ENCODE measurements at places on chromosomes 1 and 21.

- no peak for DNase-seq
These were observed 63.2 kb upstream of the DUSP10 start for GRCh38 chr1:221805121-221805520.

- DNase-seq: no peak
These were observed 80.6 kb upstream of the IPO9 start for GRCh38 chr1:201748335-201748734.

DNA sequence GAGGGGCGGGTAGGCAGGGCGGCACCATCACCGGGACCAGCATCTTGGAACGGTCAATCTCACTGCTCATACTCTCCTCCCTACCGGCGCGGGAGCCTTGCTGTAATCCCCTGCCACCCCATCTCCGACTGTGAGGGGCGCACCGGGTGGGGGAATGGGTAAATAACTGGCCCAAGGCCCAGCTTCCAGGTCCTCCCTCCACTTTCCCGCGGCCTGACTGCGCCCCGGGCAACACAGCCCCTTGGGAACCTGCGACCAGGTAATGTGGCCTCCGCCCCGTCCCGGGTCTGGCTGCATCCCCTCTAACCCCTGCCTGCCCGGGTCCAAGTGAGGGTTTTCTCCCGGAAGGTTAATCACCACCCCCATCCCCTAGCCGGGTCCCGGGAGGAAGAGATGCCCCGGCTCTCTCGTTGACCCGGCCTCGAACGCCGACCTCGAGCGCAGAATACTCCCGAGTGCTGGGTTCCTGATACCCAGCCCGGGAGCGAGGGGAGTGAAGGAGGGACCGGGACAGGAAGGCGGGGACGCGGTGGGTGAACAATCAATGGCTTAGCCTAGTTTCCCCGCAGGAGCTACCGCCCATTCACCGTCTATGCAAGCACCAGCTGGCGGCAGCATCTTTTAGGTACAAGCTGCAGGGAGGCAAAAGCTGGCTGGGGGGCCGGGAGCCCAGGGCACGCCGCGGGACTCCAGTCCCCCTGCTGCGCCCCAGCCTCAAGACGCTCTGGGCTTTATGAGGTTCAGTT is 5.9 kb upstream of the LHX9 start:
- no peak for DNase-seq

DNA sequence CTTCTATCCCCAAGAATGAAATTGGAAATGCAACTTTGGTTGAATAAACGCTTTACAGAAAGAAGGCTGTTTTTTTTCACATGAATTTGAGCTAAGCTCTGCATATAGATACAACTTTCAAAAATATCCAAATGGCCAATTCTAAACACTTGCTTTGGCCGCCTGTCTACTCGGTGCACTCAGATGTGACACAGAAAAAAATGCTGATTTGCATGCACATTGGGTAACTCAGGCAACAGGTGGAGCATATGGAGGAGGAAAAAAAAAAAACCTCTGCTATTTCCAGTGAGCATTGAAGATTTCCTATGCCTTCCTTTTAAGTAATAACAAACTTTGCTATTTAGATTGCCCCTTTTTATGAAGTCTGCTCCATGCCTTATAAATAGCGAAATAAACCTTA is 262.5 kb downstream of the GRIK1 start:
- DNase-seq: no peak

DNA sequence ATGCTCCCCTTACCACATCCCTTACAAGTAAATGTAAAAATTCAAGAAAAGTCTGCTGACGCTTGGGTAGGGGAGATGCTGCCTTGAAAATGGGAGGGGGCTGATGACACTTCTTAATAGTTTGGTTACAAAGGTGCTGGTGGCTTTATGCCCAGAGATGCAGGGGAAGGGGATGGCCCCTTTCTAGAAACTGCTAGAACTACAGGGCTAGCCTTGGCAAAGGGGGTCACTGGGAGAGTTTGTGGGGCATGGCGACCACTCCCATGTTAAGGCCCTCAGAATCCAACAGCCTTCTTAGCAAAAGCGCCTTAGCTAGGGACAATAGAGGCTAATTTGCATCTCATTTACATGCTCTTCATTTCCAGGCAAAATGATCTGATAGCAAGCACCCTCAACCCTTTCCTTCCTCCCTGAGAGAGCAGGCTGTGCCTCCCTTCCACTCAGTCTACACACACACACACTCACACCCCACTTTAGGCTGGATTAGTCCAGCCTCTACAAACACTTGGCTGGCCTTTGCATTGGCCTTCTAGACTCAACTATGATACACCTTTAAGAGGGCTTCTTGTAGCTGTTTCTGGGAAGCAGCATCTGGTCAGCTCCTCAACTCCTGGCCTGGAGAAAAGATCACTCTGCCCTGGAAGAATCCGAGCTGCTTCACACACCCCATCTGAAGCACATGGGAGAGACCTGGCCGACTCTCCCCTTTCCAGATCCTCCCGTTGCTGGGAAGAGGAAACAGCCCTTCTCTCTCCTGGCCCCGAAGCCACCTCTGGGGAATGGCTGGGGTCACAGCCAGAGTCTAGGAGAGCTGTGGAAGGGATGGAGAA is 1.7 kb downstream of the SEMA6C start:
- DNase-seq: no peak

GRCh38 chr1:172390301-172390682 is 30.2 kb upstream of the C1orf105 start:
- DNase-seq: no peak

DNA sequence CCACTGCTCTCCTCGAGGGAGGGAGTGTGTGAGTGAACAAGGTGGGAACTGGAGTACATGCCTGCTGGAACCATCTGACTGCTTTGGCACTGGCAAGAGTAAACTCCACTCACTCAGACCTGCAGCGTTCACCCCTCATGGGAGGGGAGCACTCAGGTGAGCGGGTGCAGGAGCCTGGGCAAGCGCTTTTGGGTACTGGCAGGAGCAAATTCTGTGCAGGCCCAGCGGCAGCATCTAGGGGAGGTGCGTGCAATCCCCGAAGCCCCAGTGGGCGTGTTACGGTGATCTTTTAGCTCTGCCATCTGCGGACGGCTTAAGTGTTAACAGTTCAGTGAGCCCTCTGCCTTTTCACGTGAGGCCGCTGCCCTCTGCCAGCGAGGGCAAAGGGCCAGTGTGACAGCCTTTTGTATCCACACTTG is 127.4 kb downstream of the PATJ start:
- no peak for DNase-seq

DNA sequence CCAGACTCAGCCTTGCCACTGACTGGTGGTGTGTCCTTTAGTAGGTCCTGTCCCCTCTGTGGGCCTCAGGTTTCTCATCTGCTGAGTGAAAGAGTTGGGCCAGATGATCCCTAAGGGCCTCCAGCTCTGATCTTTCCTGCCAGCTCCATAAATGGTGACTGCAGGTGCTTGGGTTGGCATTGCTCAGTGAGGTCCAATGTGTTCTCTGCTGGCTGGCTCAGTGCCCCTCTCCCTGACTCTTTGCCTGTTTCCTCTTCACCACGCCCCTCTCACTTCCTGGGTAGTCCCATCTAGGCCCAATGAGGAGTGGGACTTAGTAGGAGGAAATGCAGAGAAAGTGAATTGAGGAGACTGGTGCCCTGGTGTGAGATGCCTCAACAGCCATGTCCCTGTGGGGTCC is 36.6 kb downstream of the UBE2T start:
- no peak for DNase-seq

- DNase-seq: no peak
These were observed 46.9 kb upstream of the LHX8 start for GRCh38 chr1:75087278-75087677.

GRCh38 chr1:205263580-205264190 is 35.9 kb downstream of the TMCC2 start:
- no peak for DNase-seq

- DNase-seq: peak; percentile 86
These were observed 5.5 kb upstream of the ELOVL1 start for GRCh38 chr1:43373066-43373940.

DNA sequence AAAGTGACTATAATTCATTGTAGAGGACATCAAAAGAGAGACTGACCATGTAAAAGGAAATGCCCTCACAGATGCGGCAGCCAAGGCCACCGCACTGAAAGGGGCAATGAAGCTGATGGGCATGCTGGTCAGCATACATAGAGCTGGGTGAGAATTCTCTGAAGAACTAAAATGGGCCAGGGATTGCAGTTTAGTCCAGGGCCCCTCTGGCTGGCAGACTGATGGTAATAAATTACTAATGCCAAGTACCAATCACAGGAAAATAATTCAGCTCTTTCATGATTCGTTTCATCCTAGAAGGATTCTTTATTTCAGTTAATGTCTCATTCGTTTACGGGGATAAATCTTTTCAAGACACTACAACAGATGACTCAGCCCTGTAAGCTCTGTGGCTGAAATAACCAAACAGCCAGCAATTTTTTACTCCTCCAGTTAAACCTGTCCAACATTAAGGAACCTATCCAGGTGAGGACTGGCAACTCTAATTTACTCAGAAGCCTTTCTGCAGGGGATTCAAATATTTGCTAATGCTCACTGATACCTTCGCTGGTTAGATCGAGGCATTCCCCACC is 56.9 kb upstream of the MAP1LC3C start:
- no peak for DNase-seq

- no peak for DNase-seq
These were observed 8.9 kb downstream of the ADAR start for GRCh38 chr1:154598871-154599635.

- DNase-seq: no peak
These were observed 5.7 kb downstream of the CCNL2 start for GRCh38 chr1:1393428-1393827.

GRCh38 chr1:232655028-232655745 is 25.3 kb upstream of the SIPA1L2 start:
- DNase-seq: no peak

DNA sequence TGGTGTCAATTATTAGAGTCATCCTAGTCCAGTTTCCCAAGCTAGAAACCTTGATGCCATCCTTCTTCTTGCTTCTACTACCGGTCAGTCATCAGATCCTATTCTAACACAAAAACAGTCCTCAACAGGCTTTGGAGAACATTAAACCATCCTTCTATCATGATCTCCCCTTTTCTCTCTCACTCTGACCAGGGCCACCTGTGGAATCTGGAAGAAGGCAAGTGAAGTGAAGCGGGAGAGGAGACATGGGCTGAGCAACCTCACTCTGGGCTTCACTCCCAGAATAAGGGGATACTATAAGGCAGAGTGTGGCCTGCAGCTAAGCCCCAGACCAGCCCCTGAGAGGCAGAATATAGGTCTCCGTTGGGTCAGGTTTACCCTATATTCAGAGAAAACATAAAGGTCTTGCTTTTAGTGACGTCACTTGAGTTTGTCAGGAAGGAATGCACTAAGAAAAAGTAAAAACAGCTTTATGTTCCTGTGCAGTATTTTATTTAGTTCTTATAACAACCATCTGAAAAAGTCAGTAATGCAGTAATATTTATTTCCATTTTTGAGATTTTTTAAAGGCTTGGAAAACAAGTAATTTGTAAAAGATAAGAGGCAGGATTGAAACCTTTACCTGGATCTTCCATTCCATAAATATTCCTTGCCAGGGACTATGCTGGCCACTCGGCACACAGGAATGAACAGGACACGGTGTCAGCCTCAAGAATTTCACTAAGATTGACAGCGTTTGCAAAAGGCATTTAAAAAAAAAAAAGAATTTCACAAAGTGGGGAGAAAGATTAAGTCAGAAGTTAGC is 61.3 kb downstream of the NFASC start:
- DNase-seq: no peak

DNA sequence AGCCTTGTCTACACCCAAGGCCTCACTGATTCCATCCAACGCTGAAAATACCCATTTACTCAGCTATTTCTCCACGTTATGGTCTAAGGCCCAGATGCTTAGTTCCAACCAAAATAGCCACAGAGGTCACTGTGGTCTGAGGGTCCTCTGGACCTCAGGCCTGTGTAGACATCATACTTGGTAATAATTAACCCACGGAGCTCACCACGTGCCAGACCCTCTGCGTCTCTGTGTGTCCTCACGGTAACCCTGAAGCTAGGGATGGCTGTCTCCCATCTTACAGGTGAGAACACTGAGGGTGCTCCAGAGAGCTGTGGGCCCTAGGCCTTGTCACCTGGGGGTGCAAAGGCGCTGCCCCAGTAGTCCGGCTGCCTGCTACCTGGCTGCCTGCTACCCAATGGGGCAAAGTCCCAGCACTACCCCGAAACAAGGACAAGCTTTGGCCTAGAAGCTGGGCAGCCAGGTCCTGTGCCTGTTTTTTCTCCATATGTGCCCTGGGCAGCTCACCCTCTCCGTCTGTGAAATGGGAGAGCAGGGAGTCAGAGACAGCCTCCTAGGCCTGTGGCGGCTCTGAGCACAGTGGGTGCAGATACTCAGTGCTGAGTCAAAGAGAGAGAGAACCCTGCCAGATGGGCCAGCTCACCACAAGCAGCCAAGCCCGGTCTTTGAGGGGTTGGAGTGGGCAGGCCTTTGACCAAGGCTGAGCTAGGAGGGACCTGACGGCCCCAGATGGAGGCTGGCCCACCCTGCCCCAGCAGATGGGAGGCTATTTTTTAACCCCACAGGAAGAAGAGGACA is 17.0 kb upstream of the RUNX3 start:
- DNase-seq: no peak

- no peak for DNase-seq
These were observed 27.3 kb downstream of the F11R start for GRCh38 chr1:160993544-160994193.

DNA sequence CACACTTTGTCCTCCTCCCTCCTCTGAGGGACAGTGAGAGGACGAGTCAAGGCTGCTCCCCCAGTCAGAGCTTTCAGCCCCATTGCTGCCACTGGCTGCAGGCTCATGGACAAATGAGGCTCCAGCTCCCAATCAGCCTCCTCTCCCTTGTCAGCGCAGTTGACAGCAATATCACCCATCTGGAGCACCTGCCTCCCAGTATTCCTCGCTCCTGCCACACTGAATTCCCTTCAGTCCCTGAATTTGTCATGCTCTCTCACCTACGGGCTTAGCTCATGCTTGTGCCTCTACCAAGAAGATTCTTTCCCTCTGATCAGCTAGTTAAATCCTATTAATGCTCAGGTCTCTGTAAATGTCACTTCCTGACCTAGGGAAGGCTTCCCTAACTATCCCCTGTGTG is 54.4 kb upstream of the SYT6 start:
- DNase-seq: no peak

DNA sequence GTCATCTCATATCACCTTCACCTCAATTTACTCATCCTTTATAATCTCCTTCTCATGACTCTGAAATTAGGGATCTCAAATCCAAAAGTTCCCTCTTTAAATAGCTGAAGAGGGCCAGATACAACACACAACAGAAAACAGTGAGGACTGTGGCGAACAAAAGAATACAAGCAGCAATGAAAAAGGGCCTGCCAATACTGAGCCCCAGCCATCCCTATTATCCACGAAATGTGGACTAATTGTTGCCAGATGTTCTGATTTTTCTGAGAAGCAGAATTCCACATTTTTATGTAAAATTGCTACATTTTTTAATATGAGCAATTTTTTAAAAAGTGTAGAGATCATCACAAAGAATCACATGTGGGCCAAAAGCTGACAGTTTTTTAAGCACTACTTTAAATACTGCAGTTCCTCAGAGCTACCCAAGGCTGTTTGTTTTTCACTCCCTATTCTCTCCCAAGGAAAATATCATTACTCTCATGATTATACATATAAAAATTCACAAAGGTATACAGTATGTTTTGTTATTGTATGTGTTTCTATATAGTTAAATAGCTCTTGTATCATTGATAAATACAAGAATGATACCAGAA is 90.0 kb downstream of the ASH1L start:
- DNase-seq: no peak

GRCh38 chr21:29477941-29478340 is 179.2 kb downstream of the BACH1 start:
- no peak for DNase-seq

- DNase-seq: no peak
These were observed 118.5 kb upstream of the C1orf174 start for GRCh38 chr1:4018466-4019146.

- DNase-seq: no peak
These were observed 36.6 kb upstream of the PTPRC start for GRCh38 chr1:198601936-198602889.

All from HCT116 (cell line).